Uterus (tissue), 4 donors: ENCODE measurements at places on chromosomes 2 and 18.

DNA sequence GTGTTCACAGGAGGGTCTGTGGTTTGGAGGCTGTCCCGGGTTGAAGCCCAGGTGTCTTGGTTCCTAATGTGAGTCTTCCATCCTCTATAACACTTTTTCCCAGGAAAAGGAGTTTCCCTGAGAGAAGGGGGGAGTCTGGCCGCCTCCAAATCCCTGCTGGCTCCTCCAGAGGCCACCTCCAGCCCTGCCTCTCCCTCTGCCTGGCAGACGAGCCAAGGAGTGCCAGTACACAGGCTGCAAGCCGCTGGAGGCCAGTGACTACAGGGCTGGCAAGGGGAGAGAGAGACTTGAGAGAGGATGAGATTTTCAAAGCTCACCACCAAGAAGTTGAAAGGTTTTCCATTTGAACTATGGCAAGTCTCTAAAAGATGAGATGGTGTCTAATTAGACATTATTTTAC lies 154.2 kb upstream of the ID2 start:
- no peak for DNase-seq

- no peak for DNase-seq
Observed at GRCh38 chr2:88601286-88601685, 26.0 kb downstream of the EIF2AK3 start.

- peak; percentile 15 for DNase-seq
Observed at GRCh38 chr18:3498698-3499471, 48.9 kb downstream of the TGIF1 start.

- DNase-seq: no peak
Observed at GRCh38 chr2:29876374-29876773, 45.0 kb downstream of the ALK start.

DNA sequence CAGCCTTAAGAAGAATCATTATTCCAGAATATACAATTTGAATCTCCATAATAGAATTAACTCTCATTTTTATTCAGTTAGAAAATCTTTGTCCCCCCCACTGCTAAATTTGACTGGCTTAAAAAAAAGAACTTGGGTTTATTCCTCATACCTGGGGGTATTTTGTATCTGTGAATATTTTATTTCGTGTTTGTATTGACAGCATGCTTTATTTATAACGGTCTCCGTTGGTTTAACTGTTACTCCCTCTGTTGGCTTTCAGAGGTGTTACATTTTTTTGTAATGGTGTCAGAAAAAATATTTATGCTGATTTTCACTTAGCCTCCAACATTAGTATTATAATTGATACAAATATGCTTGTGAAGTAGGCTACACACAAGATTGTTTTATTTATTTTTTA lies 109.1 kb downstream of the HAUS1 start:
- no peak for DNase-seq

DNA sequence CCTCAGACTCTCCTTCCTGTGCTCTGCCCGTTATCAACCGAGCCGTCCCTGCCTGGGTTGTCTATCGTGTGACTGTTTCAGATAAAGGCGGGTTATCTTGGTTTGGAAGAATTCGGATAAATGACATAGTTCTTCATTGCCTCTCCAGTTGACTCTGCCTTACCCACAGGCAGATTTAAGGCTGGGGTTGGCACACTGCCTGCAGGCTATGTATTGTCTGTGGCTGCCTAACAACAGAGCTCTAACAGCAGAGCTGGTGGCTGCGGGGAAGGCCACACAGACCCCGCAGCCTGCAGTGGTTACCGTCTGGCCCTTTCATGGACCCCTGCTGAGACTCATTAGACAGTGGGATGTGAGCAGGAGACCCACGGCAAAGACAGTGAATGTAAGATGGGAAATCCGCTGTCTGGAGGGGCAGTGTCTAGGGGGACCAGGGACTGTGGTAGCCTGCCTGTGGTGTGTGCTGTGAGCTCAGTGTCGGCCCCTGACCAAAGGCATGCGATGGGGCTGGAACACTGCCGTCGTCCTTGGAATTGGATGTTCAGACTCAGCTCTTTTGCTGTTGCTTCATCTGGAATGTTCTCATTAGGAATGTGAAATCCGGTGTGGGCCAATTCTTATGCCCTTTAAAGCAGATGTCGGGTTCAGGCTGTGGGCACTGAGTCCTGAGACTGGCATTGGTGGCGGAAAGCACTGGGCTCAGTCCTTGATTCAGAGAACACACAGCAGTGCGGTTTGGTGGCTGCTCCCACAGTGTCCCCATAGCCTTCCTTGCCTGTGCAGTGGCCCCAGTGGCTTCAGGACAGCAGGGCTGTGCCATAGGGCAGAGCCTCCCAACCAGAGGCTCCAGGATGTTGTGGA lies 44.5 kb downstream of the SH3RF3 start:
- peak; percentile 82 for DNase-seq

GRCh38 chr2:100852999-100853908 lies 33.3 kb downstream of the NPAS2 start:
- DNase-seq: no peak

- DNase-seq: no peak
Observed at GRCh38 chr2:17706845-17707244, 46.8 kb downstream of the SMC6 start.

GRCh38 chr2:102061962-102062795 lies 70.4 kb downstream of the IL1R2 start:
- no peak for DNase-seq

DNA sequence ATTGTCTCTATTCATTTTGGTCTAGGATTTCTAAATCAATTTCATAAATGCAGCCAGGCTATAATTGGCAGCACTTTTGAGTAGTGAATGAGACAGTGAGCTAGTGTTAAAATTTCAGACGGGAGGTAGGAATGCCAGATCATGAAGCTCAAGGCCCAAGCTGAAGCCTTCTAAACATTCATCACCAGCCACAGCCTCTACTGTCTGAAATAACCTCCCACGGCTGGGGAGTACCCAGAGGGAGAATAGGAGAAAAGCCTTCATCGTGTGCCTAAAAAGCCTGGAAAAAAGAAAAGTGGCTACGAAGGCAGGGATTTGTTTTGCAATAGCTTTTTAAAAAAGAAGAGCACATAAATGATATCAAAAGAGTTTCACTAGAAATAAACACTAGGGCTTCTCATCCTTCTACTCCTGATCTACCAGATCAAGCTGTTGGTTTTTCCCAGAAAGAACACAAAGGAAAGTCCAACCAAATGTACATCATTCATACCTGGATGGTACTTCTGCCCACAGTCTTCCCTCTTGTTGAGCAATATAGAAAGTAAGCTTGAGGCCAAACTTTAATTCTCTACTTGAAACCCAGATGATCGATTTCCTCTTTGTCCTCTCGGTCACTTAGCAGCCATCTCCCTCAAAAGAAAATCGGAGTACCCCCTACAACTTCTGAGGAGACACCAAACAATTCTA lies 48.1 kb upstream of the SLC39A10 start:
- DNase-seq: no peak

DNA sequence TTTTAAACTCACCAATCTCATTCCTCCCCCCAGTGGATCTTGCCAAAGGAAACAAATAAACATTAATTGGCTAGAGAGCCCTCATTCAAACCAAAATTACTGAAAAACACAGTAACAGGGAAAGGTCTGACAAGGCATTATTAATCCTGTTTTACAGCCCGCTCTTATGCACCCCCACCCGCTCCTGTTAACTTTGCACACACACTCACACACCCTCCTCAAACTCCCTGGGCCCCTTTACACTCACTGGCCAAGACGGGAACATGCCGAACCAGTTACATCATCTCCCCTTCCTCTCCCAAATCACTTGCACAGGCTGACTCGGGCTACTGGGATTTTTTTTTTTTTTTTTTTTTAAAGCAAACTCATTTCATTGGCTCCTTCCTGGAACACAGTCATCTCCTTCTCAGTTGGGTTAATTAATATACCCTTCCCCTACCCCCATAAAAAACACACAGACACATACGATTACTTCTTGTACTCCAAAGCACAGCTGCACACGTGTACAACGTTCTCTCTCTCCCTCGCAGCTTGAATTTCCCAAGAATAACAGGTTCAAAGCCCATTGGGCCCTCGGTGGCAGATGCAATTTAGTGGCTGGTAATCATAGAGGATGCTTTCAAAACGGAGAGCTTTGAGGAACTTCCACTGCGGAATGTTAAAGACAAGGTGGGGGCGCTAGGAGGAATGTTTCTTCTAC lies 31.8 kb downstream of the KLF7 start:
- DNase-seq: peak; percentile 94

DNA sequence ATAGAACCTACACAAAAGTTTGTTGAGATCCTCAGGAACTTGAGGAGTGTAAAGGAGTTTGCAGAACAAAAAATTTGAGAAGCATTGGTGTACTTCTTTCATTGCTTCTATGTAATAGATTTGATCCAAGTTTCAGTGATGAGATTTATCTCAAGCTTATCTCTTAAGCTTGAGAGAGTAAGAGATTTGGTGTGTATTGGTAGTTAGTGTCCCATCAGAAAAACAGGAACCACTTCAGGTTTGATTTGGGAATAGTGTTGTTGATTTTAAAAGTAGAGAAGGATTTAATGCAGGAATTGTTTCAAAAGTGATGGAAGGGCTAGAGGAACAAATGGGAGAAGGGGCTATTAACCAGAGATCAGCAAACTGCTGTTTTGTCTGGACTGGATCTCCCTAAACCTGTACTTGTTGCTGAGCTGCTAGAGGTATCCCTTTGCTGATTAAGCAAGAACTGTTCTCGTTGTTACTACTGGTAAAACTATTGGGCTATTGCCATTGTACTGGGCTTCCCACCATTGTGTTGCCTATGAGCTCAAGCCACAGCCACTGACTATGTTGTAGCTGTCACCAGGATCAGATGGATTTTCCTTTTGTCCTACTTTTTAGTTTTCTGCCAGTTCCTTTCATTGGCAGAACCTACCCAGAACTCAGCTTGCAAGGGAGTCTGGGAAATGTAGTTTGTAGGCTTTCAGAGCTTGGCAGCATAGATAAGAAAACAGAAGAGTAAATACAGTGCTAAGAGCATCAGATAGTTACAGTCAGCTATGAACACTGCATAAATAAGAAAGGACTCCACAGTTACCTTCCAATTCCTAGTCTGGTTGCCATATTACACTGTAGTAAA lies 39.3 kb downstream of the RAB10 start:
- DNase-seq: no peak

DNA sequence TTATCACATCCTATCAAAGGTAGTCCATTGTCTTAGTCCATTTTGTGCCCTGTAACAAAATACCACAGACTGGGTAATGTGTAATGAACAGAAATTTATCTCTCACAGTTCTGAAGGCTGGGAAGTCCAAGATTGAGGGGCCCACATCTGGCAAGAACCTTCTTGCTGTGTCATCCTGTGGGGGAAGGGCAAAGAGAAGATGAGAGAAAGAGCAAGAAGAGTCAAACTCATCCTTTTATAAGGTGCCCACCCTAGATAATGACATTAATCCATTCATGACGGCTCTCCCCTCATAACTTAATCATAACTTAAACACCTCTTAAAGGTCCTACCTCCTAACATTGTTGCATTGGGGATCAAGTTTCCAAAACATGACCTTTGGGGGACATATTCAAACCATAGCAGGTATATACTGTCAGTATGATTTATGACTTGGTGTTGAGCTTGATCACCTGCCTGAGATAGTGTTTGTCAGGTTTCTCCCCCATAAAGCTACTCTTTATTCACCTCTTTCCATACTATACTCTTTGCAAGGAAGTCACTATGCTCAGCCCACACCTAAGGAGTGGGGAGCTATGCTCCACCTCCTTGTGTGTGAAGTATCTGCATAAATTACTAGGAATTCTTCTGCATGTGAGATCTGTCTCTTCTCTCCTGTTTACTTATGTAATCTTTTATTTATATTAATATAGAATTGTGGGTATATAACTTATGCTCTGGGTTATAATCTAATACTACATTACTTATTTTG lies 5.2 kb upstream of the MAP3K2 start:
- no peak for DNase-seq

DNA sequence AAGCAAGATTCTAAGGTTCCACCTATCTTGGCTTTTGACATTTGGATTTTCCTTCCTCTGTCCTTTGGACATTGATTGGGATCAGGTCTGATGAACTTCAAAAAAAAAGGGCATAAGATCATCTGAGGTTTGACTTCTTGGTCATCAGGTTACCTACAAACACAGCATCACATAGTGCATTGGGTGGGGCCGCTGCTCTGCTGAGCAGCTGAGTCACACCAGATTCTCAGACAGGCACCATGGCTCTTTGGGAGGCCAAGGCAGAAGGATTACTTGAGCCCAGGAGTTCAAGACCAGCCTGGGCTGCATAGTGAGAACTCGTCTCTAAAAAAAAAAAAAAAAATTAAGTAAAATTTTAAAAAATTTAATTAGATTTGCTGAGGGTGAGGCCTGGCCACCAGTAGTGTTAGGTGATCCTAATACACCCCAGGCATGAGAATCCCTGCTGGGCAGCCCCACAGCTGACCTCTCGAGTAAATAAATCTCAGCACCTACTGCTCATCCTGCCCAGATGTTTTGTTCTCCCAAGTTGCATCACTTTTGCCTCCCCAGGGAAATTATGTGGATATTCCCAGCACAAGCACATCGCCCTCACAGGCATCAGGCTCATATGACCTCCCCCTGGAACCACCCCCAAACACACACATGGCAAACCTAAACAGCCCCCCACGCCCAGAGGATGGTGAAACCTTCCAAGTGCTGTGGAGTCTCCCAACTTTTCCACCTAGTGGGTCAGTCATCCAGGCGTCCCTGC lies 5.3 kb downstream of the MLPH start:
- no peak for DNase-seq
